Anterior cingulate cortex (tissue), 58 donors: ENCODE measurements at places on chromosomes 1 and 21.
A peak's percentile ranks its signal among the peaks of the same experiment; 100 is the strongest.

GRCh38 chr1:12258272-12258671 is 28.4 kb downstream of the VPS13D start:
- no peak for DNase-seq

GRCh38 chr1:182126272-182126800 is 64.8 kb upstream of the ZNF648 start:
- no peak for DNase-seq

DNA sequence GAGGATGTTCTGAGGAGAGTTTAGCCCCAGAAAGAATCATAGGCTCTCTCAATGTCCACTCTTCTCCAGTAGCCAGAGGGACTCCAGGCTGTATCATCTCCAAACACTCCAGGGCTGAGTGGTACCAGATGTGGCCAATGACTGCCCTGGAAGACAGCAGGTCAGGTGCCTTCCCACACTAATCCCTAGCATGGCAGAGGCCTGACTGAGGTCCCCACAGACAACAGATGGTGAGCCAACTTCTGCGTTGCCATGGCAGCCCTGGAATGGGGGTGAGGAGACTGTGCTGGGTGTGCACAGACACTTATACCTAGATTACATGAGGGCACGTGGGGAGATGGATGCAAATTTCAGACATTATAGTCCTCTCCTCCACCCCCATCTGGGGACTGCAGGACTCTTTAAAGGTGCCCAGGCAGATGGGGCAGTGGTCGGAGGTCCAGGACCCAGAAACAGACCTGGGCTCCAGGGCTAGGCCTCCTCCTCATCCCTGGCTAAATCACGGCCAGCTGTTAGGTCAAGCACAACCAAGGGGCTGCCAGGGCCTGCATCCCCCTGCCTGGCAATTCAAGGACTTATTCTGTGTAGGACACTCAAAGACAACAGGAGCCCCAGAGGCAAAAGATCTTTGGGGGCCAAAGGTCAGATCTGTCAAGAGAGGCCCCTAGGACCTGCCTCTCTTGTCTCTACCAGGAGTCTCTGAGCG is 42.9 kb downstream of the CAMK2N1 start:
- no peak for DNase-seq

GRCh38 chr1:33306653-33307493 is 14.0 kb downstream of the A3GALT2 start:
- no peak for DNase-seq

- no peak for DNase-seq
These were observed 22.7 kb upstream of the ACTL8 start for GRCh38 chr1:17732475-17732874.

DNA sequence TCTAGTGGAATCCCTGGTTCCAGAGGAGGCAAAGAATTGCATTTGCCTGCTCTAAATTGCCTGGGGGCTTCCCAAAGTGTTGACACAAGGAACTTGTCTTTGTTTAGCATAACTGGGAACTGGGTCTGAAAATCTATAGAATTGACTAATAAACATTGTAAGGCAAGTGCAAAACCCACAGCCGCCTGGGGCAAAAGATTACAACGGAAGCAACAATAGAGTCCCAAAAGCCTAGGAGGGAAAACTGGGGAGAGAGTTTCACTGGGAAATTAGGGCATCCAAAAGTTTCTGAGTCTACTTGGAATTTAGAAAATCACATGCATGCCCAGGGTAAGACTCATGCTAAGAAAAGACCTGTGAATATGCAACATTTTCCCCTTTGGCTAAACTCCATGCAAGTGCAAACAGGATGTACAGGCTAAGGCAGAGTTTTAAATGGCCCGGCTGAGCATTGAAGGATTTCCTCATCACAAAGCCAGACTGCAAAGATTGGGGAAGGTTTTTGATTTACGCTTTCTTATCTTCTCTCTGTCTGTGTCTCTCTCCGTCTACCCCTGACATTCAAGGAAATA is 725.3 kb upstream of the NCAM2 start:
- no peak for DNase-seq

- no peak for DNase-seq
These were observed 1.2 kb downstream of the KCTD3 start for GRCh38 chr1:215568299-215568692.

- DNase-seq: no peak
These were observed 1148.8 kb upstream of the ADGRL4 start for GRCh38 chr1:80155371-80155770.

- DNase-seq: no peak
These were observed 8.1 kb downstream of the ADAMTS5 start for GRCh38 chr21:26958788-26959187.

- DNase-seq: no peak
These were observed 8.1 kb downstream of the ARV1 start for GRCh38 chr1:230986976-230987375.

DNA sequence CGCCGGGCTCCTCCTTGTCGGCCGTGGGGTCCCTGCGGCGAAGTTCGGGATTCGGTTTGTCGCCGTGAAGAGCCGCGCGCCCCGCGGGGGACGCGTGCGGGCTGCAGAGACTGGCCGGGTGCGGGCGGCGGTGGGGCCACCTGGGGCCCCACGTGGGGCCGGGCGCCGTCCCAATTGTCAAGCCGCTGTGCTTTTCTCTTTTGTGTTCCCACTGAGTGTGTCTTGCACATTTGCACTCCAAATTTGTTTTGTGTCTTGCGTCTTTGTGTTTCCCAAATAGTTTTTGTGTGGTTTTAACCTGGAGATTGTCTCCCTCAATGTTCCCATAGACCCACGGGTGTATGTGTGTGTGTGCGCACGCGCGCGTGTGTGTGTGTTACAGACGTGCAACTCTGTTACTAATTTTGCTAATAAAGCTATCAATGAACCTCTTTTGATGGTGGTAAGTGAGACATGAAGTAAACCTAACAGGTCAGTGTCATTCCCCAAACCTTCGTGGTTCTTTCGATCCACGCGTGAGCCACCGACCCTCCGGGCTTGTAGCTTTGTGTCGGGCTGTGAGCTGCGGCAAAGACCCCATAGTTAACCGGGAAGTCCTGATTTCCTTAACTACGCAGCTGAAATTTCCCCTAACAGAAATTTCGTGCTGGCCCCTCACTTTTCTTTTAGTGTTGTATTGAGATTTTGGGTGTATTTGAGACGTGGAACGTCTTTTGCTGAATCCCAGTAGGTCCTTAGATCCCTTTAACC is 708 bp downstream of the PRDM2 start:
- peak; percentile 45 for DNase-seq

DNA sequence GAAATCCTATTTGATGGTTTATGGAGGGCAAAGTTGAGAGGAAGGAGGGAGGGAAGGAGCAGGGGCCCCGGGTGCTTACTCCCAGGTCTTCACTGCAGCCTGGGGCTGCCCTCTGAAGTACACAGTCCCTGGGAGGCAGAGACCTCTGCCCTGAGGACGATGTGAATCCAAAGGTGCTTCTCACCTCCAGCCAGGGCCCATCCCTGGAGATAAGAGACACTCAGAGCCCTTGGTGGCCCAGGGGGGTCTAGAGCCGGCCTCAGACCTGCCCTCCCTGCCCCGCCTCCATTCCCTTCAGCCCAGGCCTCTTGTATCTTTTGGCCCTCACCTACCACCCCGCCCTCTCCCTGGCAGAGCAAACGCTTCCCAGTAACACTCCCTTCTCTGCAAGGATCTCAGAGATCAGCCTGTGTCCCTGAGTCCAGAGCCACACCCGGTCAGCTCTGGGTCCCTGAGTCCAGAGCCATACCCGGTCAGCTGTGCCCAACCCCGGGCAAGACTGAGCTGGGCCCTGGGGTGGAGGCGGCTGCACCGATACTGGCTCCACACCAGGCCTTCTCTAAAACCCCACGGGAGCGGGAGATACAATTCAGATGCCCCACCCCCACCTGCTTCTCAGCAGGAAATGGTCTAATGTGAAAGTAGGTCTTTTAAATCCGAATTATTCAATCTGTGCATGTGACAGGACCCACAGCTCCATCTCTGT is 3.6 kb upstream of the GNB1 start:
- DNase-seq: no peak

- DNase-seq: no peak
These were observed 106.7 kb downstream of the CAMTA1 start for GRCh38 chr1:6891781-6892579.

GRCh38 chr1:37994886-37995566 is 5.2 kb upstream of the SF3A3 start:
- DNase-seq: no peak

- DNase-seq: no peak
These were observed 14.9 kb downstream of the SLC45A3 start for GRCh38 chr1:205665201-205666045.

DNA sequence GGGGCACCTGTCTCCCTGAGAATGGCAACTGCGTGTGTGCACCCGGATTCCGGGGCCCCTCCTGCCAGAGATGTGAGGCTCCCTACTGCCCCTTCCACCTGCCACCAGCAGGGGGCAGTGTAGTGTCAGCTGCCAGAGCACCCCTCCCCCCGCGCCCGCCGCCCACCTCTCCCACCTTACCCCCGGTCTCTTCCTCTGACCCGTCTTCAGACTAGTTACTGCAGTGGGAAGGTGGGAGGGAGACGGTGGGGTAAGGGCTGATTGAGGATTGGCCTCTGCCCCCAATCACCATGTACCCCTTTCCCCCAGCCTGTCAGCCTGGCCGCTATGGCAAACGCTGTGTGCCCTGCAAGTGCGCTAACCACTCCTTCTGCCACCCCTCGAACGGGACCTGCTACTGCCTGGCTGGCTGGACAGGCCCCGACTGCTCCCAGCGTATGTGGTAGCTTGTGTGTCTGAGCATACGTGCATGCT is 10.1 kb upstream of the LRRC71 start:
- DNase-seq: peak; percentile 18
